NK-92 treated with Interleukin-12 subunit alpha and Interleukin-12 subunit beta, amount 100 ng/mL, for 24 hours (cell line): ENCODE measurements at places on chromosomes 7 and 10.

DNA sequence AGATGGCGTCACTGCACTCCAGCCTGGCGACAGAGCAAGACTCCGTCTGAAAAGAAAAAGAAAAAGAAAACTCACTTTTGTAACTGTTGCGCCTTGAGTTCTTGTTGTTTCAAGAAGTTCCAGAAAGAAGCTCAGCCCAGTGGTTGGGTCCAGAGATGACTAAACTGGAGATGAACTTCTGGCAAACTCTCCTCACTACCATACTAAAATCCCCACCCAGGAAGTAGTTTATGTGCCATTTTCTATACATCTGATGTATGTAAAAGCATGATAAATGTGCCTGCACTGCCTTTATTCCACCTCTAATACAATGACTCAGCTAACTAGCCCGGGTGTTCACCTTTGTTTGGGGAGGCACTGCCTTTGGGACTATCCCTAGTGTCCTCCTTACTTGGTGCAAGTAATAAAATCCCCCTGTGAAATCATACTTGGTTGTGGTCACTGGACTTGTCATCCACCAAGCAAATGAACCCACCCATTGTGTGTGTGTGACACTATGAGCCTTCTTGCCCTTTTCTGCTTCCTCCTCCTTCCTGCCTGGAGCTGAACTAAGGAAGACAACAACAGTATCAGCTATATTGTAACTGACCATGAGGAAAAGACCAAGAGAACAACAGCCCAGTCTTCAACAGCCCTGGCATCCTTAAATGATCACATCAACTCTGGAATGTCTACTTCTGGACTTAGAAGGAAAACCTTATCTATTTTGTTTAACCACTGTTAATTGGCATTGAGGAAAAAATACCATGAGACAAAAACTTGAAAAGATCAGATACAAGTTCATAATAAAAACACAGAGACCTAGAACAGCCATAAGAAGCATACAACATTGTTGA is 33.6 kb downstream of the JMJD1C start:
- DNase-seq, result no peak

- DNase-seq, result no peak
Observed at GRCh38 chr7:44309271-44310091, 15.9 kb downstream of the CAMK2B start.

DNA sequence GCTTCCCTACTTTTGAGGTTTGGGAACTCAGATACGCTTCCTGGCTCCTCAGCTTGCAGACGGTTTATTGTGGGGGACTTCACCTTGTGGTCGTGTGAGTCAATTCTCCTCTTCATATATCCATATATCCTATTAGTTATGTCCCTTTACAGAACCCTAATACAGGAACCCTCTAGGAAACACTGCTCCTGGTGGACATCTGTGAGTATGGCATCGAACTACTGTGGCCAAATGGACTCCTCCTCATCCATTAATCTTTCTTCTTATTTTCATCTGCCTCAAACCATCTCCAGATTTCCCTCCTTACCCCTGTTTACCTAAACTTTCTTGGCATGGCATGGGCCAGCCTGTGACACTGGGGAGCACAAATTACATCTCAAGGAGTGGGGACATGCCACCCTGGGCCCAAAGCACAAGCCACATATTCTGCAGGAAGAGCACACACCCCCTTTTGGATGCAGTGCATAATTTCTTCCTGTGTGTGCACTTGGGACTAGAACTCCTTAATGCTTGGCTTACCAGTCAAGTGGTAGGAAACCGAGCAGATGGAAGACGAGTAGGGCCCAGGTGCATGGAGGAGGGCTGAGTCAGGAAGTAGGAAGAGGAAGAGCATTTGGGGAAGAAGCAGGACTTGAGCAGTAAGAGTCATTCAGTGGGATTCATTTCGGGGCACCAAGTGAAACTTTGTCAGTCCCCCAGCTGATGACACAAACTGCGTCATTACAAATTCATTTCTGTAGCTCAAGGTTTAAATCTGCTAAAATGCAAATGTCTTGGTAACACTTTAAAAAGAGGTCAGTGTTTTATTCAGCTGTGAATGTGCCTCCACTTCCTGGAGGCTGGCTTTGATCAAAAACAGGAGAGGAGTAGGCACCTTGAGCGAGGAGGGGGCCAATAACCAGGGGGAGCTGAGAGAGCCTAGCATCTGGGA is 80.8 kb upstream of the PLXNA4 start:
- no peak for DNase-seq

DNA sequence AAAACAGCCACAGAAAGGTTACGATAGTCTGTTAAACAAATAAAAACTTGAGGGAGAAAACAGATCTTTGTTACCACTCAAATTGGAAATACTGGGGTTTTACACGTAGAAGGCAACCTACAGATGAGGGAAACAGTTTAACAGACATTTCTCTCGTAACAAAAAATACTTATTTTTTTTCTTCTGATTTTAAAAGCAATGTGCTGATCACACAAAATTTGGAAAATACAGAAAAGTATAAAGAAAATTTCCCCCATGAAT is 211.7 kb downstream of the FAM107B start:
- no peak for DNase-seq

- DNase-seq, result no peak
Observed at GRCh38 chr7:33764752-33765451, 140.4 kb upstream of the BMPER start.

GRCh38 chr10:73501651-73502050 is 5.8 kb upstream of the PPP3CB start:
- DNase-seq, result no peak

DNA sequence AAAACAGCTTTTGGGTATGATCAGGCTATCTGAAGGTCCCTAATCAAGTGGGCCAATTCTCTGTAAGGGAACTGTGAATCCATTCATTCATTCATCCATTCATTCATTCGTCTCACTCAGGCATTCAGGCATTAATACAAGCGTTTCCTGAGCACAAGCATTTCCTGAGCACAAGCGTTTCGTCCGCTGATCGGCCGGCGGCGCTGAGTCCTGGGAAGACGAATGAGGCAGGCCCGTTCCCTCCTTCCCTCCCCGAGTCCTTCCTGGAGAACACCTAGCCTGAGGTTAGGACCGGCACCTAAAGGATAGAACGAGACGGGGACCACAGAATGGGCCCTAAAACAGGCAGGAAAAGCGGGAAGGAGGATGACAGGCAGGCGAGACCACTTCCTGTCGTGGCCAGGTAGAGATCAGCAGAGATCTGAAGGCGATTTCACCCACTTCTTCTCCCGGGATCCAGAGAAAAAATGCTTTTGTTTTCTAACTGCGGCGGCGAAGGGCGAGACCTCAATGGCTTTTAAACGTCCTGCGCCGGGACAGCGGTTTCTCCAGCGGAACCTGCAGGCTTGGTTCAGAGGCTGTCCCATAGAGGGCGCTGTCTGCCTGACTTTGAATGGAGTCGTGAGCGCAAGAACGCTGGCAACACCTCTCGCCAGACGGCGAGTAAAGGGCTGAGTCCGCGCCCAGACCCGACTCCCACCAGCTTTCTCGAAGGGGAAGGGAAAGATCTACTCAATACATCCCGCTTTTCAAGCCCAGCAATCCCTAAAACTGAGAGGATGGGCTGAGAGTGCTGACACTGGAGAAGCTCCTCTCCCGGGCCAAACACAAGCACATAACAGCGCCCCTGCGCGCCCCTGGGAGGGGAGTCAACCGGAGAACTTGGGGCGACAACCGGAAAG is 2.9 kb upstream of the HMX3 start:
- no peak for DNase-seq

DNA sequence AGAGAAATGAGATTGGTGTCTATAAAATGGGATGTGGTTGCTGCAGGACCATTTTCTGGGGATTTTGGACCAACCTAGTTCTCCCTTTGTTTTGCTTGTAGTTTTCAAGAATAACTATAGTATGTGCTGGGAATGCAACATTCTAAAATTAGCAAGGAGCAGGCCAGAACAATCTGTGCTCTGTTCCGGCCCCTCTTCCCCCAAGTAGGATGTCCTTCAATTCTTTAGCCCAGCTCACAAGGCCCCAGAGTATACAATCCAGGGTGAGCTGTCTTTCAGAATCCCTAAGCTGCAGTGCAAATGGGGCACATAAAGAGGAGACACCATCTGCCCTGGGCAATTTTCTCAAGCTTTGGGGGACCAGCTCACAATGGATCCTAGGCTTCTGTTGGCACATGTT is 809.1 kb downstream of the TNS3 start:
- no peak for DNase-seq

- no peak for DNase-seq
Observed at GRCh38 chr10:97762816-97763215, 9.0 kb downstream of the SFRP5 start.

- no peak for DNase-seq
Observed at GRCh38 chr7:22667562-22668239, 59.3 kb upstream of the IL6 start.

DNA sequence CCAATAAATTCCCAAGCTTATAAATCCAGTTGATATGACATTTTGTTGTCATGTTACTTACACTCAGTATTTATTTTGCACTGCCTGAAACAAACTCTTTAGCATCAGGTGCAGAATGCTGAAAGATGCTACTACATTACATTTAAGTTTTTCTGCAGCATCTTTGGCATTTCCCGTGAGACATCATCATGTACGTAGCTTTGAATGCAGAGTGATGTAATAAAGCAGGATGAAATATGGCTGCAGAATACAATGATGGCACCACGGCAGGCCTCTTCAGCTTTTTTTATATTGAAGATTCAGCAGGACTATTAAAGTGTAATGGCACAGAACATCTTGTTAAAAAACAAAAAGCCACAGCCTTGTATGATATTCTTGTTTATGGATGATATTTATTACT is 531.8 kb downstream of the NXPH1 start:
- DNase-seq, result no peak

GRCh38 chr10:52106011-52106410 is 208.1 kb upstream of the DKK1 start:
- DNase-seq, result no peak

GRCh38 chr7:46080595-46081159 is 159.6 kb upstream of the IGFBP3 start:
- no peak for DNase-seq

GRCh38 chr7:135380351-135380750 is 129.6 kb downstream of the CNOT4 start:
- DNase-seq, result no peak

DNA sequence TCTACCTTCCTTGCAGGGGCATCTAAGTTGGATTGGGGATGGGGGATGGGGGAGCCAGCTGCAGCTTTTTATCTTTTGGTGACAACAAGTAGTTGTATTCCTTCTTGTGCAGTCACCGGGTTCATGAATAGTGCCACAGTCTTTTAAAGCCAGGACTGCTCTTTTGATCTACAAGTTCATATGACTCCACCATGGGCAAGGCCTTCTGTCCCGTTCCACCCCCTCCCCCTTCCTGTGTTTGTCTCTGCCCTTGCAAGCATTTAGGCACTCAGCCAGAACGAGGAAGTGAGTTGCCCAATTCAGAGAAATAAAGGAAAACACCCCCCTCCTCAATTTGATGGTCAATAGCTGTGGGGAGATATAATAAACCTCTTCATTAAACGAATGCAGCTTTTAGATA is 44.8 kb upstream of the EGR2 start:
- DNase-seq, result no peak

- no peak for DNase-seq
Observed at GRCh38 chr7:78197447-78197846, 398.9 kb downstream of the PHTF2 start.

- no peak for DNase-seq
Observed at GRCh38 chr7:43586251-43586900, 3.5 kb downstream of the STK17A start.

DNA sequence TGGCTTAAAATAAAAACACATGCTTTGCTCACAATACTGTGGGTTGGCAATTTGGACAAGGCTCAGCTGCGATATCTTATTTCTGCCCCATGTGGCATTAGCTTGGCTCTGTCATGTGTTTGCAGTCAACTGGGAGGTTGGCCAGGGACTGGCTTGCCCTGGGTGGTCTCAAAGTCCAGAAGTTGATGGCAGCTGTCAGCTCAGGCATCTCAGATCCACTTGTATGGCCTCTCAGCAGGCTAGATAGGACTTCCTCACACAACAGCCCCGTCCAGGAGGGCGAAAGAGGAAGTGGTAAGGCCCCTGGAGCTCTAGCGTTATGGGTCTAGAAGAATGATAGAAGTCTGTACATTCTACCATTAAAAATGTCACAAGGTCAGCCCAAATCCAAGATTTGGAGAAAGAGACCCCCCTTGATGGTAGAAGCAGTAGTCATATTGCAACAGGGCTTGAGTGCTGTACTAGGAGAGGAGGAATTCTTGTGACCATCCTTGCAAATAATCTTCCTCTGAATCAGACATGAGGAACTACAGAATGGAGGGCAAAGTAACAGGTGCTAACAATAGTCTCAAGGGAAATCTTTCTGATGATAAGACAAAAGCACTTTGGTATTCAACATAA is 166.2 kb downstream of the FAM107B start:
- DNase-seq, result no peak

DNA sequence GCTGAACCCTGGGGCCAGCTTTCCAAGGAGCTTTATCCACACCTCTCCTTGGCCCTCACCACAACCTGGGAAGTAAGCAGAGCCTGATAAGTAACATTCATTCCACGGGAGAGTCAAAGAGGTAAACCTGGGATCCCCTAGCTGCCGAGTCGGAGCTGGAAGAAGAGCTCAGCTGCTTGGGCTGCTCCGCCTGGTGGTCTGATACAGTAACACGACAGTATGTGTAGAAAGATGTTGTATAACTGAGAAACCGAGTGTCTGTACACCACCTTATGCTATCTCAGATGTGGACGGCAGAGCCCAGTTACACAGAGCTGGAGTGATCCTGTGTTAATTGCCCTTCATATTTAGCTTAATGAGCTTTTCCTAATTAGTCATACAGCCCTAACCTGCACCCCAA is 151.3 kb upstream of the KMT2E start:
- no peak for DNase-seq
